CD14-positive monocyte (primary cell): ENCODE measurements at places on chromosomes 6 and 20.

- DNase-seq = no peak
Measured at GRCh38 chr20:24795436-24795835, 153.6 kb upstream of the CST7 start.

DNA sequence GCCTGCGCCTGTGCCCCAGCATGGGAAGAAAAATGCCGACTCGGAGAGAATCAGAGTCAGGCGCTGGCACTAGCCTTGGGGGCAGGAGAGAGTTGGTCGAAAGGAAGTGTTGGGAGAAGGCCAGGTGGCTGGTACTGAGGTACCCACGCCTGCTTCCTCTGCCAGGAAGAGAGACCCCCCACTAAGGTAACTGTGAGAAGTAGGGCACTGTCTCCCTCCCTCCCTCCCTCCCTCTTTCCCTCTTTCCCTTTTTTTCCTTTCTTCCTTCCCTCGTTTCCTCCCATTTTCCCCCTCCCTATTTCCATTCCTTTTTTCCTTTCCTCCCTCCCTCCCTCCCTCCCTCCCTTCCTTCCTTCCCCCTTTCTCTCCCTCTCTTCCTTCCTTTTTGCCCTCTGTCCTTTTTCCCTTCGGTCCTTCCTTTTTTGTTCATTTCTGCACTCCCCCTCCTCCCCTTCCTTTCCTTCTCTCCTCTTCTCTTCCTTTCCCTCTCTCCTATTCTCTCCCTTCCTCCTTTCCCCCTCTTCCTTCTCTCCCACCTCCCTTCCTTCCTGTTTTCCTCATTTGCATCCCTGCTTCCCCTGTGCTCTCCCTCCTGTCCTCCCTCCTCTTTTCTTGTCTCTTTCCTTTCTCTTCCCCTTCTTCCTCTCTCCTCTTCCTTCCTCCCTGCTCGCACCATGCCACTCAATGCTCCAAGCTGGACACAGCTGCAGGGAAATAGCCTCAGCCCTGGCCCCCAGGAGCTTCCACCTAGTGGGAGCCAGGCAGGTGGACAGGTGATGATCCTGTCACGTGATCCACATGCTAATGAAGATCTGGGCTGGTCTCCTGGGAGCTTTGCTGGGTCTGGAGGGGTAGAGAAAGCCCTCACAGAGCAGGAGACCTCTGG lies 148.0 kb downstream of the DHX35 start:
- DNase-seq = no peak

- no peak for DNase-seq
Measured at GRCh38 chr6:37994223-37994622, 174.7 kb downstream of the ZFAND3 start.

- DNase-seq = no peak
Measured at GRCh38 chr6:39870950-39871349, 63.3 kb downstream of the MOCS1 start.

DNA sequence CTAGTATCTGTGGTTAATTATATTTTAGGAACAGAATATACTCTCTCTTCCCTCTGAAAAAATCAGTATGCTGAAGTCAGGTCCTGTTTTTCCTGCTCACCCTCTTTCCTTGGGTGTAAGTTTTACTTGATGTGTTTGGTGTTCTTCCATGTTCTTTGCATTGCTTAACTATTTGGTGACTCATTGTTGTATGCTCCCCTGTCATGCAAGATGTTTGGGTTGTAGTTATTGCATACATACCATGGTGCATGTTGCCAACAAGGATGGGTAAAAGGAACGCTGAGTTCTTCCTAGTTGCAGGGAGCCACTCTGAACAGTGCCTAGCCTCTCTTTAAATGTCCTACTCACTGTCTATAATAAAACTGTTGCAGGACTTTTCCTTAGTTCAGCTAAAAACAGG lies 207.9 kb upstream of the LAMP5 start:
- DNase-seq = peak; percentile 2

DNA sequence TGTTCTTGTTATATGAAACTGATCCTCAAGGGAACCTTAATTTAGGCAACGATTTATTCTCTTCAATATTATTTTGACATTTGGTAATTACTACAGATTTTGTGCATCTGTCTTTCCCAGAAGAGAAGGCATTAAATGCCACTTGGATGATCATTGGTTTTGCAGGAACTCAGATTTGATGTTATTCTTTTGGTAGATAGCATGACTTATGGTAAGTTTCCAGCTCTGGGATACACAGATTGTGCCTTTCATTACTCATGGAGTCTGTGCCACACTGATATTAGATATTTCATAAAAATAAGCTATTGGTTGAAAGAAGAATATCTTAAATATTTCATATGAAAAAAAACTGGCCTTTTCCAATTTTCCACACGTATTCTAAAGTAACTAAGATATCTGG lies 120.1 kb downstream of the AIG1 start:
- no peak for DNase-seq

DNA sequence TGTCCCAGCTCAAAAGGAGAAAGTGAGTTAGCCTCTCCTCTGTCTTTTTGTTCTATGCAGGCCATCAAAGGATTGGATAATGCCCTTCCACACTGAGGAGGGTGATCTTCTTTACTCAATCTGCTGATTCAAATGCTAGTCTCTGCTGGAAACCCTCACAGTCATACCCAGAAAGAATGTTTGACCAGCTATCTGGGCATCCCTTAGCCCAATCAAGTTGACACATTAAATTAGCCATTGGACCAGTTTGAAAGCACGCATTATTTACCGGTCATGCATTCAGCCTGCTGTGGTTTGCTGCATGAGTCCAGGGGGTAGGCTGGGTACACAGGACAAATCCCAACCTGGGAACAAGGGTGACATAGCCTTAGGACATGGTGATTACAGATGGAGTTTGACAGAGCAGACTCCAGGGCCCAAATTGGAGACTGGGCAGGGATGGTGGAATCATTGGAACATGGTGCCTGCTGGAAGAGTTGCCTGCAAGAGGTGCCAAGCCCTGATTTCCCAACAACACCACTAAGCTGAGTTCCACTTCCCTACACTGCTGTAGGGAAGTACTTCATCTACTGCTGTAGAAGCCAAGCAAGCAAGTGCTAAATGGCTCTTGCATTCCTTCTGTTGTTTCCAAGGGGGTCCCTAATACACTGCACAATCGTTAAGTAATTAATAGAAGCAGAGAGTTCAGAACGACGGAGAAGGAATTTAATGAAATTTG lies 87.7 kb downstream of the RNF182 start:
- DNase-seq = peak; percentile 18

DNA sequence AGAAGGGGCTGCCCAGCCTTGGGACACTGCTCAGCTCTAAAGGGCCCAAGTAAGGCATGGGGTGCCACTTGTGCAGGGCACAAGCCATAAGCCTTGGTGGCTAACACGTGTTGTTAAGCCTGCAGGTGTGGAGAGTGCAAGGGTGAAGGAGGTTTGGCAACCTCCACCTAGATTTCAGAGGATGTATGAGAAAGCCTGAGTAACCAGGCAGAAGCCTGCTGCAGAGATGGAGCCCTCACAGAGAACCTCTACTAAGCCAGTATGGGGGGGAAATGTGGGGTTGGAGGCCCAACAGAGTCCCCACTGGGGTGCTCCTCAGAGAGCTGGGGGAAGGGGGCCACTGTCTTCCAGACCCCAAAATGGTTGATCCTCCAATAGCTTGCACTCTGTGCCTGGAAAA lies 32.6 kb downstream of the SERINC1 start:
- DNase-seq = no peak

DNA sequence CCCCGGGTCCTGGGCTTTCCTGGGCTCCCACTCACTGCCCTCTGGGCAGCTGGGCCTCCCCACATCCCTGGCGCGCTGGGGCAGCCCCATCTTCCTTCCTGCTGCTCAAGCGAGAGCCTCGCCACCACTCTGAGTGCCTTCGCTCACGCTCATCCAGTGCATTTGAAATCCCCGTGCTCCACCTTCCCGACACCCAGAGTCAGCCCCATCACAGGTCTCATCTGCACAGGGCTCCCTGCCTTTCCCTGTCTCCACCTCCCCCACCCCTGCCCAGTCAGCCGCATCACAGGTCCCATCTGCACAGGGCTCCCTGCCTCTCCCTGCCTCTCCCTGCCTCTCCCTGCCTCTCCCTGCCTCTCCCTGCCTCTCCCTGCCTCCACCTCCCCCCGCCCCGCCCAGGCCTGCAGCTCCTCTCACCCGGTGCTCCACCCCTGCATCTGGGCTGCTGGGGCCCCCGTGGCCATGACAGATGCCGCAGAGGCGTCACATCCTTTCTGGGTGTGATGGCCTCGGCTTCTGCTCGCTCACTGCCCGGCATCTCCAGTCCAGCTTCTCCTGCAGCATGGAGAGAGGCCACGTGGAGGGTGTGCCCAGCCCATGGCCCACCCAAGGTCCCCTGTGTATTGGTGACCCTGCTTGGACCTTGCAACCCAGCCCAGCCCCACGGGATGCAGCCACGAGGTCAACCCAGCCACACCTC lies 9.0 kb upstream of the BHLHE23 start:
- no peak for DNase-seq

GRCh38 chr6:147077251-147077650 lies 127.0 kb upstream of the STXBP5 start:
- DNase-seq = no peak

DNA sequence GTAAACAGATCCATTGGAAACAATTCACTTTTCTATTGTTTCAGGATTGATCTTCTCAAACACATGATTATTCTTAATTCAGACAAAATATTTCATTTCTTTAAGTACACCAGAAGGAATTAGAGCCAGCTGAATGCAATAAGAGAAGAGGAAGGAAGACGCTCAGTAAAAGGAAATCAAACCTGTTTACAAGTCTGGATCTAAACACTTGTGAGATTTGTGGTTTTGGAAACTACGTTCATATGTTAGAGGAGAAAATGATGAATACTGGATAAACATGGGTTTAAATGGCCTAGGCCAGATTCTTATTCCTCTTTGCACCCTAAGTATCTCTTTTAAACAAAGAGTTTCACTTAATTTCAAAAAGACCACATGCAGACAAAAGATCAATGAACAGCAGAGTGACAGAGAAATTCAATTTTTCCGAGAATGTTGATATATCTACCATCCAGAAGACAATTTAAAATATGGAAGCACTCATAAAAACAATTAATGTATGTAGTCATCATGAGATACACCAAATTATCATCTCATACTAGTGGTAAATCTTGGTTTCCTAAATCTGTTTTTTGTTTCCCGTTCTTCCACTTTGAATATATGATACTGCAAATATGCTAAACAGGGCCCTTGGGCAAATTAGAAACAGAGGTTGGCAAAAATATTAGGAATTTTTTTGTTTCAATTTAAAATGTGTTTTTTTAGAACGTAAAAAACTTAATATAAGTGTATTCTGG lies 703.5 kb upstream of the CITED2 start:
- no peak for DNase-seq

DNA sequence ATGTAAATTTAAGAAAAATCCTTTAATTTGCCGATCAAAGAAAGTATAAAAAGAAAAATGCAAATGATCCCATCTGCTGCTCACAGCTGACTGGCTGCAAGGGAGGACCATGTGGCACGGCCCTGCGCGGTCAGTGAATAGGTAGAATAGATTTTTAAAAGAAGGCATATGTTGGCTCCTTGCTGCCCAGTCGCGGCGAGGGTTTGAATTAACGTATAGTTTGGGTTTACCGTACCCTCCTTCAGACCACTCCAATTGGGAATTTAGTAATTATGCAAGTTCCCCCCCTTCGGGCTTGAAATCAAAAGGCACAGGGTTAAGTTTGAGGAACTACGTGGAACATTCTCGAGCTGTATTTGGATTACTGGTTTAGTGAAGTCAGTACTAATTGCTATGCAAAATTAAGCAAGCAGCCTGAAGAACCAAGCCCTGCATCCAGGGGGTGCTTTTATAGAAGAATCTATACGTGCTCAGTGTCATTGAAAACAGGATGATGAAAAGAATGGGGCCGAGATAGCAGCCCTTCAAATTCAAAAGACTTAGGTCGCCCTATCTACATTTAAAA lies 1.1 kb upstream of the BEND3 start:
- peak; percentile 56 for DNase-seq

- DNase-seq = no peak
Measured at GRCh38 chr6:137001299-137001976, 43.3 kb downstream of the IL20RA start.

DNA sequence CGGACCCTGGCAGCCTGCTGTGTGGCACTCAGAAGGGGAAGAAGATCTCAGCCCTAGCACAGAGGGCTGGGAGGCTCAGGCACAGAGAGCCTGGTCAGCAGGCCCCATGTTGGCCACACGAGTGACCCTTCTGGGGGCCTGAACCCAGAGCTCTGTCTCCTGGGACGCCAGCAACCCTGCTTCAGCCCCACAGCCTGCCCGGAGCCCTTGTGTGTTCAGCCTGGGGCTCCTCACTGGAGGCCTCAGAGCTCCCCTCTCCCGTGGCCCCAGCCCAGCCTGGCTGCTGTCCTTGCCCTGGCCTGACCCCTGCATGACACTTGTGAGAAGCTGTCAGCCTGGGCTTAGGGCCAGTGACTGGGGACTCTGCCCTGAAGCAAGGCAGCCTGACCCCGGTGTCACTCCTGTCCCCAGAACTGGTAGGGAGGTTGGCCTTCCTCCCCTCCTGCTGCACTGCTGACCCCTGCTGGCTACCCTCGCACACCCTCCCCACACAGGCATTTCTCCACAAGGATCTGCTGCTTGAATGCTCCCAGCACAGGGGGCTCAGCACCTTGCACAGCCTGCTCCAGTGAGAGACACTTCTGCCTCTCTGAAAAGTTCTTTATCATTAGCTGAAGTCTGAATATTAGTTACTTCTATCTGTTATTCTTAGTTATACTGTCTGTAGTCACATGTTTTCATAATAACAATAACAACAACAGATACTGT lies 15.4 kb upstream of the IP6K3 start:
- no peak for DNase-seq

DNA sequence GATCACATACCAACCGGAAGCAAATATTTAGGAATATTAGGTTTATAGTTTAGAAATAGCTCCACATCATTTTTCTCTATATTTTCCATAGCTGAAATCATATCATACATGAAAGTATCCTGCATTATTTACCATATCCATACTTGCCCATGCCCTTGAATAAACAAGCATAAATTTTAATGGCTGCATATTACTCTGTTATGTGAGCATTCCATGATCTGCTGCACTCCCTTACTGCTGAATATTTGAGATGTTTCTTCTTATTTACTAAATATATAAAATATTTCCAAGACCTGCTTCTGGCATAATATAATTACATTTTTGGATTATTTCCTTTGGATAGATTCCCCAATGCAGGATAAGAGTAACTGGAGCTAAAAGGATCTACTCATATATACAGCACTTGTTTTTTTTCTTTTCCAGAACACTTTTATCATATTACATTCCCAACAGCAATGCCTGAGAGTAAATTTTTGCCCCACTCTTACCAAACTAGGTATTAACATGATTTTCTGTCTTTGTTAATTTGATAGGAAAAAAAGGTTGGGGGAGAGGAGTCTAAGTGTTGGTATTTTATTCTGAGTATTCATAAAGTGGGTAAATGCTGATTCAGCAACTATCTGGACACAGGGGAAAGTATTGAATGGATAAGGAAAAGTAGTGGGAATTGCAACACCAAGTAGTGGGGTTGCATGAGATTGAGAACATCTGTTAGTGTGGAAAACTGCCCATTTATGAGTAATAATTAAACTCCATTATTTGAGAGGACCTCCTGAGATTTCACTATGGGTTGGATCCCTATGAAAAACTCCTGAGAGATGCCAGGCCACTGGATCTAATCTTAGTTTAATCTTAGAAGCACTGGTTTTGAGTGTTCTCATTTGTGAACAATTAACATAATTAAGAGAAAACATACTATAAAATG lies 76.0 kb downstream of the MAN1A1 start:
- DNase-seq = no peak
